Activated CD4-positive, alpha-beta T cell treated with anti-CD3 and anti-CD28 coated beads for 4 hours (primary cell): ENCODE measurements at places on chromosomes 5 and 9.

DNA sequence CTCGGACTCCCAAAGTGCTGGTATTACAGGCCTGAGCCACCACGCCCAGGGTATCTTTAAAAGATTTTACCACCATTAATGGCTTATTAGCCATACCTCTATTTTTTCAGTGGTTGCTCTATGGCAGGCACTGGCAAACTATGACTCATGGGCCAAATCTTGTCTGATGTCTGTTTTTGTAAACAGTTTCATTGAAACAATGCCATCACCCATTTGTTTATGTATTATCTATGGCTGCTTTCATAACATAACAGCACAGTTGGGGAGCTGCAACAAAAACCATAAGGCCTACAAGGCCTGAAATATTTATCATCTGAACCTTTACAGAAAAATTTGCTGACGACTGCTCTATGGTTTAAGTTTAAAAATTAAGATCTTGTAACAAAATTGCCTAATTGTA, 66.8 kb downstream of the SLC38A9 start:
- DNase-seq: no peak

DNA sequence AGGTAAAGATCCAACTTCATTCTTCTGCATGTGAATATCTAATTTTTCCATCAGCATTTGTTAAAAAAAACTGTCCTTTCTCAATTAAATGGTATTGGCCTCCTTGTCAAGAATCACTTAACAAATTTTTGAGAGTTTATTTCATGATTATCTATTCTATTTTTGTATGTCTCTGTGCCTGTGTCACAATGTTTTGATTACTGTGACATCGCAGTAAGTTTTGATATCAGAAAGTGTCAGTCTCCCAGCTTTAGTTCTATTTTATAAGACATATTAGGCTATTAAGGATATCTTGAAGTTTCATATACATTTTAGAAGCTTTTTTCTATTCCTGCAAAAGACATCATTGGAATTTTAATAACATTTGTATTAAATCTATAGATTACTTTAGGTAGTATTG, 33.6 kb downstream of the GABRA6 start:
- no peak for DNase-seq

DNA sequence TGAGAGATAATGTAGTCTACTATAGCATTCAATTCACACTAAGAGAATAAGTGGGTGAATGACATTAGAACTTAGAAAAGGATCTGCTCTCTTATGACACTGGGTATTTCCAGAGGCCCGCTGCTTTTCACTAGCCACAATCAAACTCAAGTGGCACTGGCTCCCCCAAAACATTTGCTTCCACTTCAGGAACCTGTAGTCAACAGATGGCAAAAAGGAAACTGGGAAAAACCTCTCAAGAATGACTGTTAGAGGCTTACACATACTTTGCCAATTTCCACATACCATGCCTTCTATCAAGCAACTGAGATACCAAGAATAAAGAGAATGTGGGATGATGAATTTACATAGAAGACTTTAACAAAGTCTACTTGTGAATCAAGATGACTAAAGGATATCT, 11.2 kb downstream of the POC5 start:
- no peak for DNase-seq

DNA sequence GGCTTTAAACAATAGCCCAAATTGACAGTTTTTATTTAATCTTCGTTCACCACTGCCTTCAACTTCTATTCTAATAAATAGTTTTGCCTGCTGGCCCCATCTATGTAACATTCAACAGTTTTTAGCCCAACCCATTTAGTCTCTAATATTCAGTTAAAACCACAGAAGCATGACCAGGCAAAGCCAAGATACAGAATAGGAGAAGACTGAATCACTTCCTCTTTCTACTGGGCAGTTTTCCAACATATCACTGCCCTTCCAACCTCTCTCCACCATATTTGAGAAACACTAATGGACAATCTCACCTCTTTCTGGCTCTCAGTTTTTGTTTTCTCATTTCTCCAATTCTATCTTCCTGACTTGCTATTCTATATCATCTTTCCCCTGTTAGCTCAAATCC, 352.9 kb downstream of the DNAH5 start:
- DNase-seq: no peak

DNA sequence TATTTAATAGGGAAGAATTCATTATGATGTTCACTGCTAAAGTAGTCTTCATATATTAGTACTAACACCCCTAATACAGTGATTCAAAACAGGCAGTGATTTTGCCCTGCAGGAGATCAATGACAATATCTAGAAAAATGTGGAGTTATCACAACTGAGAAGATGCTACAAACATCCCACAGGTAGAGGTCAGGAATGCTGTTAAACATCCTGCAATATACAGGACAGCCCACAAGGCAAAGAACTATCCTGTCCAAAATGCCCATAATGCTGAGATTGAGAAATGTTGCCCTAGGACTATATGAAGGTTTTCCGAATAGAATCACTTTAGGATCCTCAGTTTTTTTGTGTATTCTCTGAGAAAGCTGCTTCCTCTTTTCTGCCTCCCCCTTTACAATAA, 15.3 kb downstream of the RORB start:
- DNase-seq: no peak

GRCh38 chr5:120516805-120517204, 52.7 kb downstream of the PRR16 start:
- DNase-seq: no peak

DNA sequence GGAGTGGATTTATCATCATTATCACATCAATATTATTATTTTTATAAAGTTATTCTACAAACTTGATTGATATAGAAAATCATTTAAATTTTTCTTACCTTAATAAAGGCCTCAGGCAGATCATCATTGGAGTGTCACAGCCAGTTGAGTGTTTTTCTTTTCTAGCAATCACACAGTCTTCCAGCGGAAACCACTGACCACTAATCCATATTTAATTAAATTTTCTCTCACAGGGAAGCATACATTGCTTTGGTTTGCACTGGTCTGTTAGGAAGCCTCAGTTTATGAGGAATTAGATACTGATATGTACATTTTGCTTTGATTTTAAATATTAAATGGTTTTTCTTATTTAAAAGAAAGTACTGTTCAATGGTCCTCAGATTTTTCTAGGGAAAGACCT, 6.7 kb downstream of the SPZ1 start:
- DNase-seq: no peak

DNA sequence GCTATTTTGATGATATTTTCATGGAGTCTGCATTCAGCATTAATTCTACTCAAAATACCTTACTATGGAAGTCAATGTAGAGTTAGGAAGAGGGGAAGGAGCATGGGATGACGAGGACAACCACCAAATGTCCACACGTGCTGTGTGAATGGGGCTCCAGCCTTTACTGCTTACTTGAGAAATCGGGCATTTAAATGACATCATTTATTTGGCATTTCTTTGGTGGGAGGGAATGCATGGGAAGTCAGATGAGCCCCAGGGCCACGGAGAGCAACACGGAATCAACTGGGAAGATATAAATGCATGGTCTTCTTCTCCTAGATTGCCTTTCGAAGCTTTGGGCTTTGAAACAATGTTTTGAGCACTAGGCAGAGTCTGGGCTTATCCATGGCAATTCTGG, 458.5 kb upstream of the KLF4 start:
- no peak for DNase-seq

DNA sequence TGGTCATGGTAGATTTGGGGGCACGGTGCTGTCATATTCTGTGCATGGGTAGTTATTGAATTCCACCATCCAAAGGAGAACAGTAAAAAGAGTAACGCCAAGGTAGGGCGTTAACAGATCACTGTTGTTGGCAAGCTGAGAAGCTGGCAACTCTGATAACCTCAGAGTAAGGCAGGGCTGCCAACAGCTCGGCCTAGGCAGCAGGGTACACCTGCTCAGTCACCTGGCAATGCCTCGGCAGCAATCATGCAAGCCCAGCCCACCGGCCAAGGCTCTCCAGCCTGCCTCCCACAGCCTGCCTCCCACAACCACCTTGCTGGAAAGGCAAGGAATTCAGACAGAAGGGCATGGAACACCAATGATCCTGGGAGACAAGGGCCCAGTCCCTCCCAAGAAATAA, 63.9 kb downstream of the KLHL3 start:
- no peak for DNase-seq

DNA sequence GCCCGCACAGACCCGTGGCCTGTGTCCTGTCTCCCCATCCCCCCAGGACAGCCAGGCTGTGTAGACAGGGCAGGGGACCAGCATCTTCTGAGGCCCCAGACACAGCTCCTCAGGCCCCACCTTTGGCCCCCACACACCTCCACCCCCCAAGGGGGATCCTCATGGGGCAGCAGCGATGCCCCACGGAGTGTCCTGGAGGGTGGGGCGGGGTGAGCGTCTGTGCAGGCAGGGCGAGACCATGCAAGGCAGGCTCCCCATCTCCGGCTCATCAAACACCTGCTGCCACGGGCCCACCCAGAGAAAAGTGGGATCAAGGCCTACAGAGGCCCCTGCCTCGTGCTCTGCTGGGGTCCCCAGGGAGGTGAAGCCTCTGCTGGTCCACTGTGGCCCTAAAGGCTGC, 118.7 kb upstream of the FOXD4L5 start:
- DNase-seq: no peak

- DNase-seq: peak; percentile 39
Measured at GRCh38 chr5:1104327-1105006, 7.4 kb downstream of the SLC12A7 start.

- no peak for DNase-seq
Measured at GRCh38 chr5:158634714-158635113, 465.0 kb downstream of the EBF1 start.

- peak; percentile 34 for DNase-seq
Measured at GRCh38 chr5:132227485-132228240, at the start of gene P4HA2. Gene P4HA2, minus strand, starts transcription at chr5:132227853. Its CDS starts 9,227 bp downstream, at chr5:132218626.

- no peak for DNase-seq
Measured at GRCh38 chr5:16854351-16854750, 81.7 kb downstream of the MYO10 start.

DNA sequence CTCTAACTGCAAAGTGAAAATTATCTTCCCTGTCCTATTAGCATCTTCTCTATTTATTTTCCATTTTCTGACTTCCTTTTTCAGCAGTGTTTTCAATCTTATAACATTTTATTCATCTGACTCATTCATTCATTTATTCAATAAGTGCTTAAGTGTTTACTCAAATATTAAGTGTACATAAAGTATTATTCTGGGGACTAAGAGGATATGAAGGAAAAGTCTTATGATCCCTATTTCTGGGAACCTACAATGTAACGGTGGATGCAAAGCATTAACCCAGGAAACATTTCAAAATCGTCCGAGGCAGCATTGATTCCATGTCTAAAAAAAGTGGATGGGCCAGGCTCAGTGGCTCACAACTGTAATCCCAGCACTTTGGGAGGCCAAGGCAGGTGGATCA, 19.4 kb upstream of the TRPM6 start:
- DNase-seq: no peak

GRCh38 chr9:103802068-103802467, 292.0 kb upstream of the SMC2 start:
- no peak for DNase-seq

DNA sequence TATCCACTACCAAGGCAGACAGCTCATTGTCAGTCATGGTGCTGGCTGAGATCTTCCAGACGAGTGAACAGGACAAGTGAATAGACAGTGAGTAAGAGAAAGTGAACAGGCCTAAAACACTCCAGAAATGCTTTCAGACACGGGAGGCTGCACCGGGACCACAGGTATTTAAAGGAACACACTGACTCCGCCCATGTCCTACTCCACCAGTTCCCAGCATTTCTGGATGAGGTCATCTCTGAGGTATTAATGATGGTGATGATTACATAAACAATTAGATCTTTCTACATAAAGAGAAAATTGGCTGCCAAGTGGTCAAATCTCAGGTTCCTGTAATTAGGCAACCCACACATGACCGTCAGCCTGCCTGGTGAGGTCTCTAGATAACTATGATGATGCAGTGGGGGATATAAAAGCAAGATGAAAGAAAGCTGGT, at the start of gene ACTBL2:
Gene ACTBL2, minus strand, starts transcription at position 141 of the 436 bp plus-strand sequence. Its CDS starts 104 bp downstream, at position 37.
- DNase-seq: no peak

GRCh38 chr5:123700624-123701287, 188.8 kb downstream of the CSNK1G3 start:
- no peak for DNase-seq

DNA sequence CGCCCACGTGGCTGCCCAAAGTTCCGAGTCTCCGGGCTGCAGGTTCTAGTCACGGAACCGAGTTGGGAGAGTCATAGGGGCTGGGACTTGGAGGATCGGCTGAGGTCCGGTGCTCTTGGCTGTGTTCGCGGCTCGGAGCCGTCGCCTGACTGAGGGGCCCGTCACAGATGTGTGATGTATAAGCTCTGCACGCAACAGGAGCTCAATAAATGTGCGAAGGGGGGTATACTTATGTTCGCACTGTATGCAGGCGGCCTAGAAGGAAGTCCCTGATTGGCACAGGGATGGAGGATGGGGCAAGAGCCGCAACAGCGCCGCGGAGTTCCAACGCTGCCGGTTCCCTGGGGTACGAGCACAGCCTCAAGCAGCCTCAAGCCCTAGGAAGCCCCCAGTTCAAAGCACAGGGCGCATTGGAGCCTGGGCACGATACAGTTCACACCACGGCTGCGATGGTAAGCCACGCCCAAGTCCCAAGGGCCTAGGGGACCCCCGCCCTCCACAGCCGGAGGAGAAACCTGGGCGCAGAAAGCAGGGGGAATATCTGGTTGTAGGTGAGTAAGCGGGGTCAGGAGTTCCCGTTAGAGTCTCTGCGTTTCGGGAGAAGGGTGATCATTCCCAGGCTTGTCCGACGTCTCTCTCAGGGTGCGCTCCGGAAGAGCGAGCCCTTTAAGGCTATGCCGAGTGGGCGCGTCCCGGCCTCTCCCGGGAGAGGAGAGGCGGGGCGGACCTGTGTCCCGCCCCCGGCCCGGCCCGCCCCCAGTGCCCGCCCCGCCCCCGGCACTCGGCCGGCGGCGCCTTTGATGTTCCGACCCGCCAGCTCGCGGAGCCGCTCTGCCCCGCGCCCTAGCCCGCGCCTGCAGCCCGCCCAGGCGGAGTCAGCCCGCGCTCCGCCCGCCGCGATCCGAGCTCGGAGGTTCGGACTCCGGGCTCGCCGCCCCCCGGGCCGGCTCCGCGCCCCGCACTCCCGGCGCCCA, at the start of gene TCF7:
Gene TCF7, plus strand, starts transcription at position 780 of the 974 bp plus-strand sequence. CDS start 226 bp downstream, outside the sequence.
- peak; percentile 80 for DNase-seq

DNA sequence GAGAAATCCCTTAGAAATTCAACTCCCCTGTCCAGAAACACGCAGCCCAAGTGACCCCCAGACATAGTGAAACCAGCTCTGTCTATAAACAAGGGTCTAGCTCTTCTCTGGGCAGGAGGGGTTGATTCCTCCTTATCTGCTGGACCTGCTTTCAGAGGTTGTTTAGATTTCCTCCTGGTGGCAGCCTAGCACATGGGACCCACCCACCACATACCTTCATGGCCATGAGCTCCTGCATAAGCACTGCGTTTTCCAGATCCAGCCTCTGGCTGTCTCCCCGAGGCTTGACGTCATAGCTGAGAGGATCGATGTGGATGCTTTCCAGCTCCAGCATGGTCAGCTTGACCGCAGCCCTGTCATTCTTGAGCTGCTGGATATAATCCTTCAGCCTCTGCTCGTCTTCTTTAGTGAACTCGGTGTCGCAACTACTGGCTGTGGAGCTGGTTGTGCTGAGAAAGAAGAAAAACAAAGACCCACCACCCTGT, 77.0 kb downstream of the DCP2 start:
- no peak for DNase-seq

- DNase-seq: no peak
Measured at GRCh38 chr9:15834541-15834940, 281.7 kb downstream of the CCDC171 start.
